ENCODE measurements at places on chromosomes 4 and X.

- no peak for DNase-seq
Observed at GRCh38 chr4:108834835-108835384, 72.1 kb upstream of the ETNPPL start.

DNA sequence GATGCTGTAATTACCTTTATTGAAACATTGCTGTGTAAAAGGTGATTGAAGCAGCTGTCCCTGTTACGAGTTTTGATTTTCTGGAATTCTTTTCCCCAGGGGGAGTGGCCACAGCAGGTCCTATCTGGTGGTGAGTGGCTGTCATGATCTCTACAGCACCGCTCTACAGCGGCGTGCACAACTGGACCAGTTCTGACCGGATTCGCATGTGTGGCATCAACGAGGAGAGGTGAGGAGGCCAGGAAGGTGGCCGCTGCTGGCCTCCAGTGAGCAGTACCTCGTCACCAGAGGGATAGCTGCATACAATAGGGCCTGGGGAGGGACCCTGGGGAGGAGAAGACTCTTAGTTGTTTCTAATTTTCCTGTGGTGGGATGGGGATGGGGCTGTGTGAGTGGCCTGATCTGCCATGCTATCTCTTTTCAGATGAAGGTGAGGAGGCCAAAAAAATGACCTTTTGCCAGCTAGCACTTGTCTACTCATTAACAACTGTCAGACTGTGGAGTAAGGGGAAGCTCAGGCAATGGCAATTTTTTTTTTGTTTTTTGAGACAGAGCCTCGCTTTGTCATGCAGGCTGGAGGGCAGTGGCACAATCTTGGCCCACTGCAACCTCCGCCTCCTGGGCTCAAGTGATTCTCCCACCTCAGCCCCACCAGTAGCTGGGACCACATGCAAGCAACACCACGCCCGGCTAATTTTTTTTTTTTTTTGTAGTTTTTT, 22.8 kb downstream of the BCORL1 start:
- DNase-seq, result no peak

GRCh38 chr4:38456096-38456495, 207.9 kb upstream of the KLF3 start:
- no peak for DNase-seq

DNA sequence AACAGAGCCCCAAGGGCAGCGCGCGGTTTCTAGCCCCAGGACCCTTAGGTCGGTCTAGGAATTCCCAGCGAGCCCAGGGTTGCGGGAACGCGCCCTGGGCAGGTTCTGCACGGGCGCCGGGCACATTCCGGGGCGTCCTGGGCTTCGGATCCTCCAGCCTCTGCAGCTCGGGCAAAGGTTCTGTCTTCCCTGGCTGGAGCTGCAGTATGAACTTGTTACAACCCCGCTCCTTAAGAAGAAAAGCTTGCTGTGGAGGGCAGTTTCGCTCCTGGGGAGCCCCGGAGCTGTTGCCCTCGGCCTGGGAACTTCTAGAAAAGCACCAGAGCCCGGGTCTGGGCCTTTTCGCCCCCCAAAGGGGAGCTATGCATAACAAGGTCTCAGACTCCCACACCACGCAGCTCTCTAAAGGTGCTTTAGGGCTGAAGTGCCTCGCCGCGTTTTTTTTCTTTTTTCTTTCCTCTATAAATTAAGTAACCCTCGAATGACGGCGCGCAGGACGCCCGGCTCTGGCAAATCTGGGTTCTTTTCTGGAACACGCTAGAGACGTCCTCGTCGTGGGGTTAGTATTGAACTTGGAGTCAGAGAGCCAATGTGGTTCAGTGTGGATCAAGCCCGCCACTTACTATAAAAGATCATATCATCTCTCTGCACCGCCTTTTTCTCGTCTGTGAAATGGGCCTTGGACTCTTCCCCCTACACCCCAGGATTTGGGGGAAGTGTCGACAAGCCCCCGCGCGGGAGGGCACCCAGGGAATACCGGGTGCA, 5.7 kb downstream of the MSX1 start:
- DNase-seq, result no peak

- no peak for DNase-seq
Observed at GRCh38 chr4:10082459-10083272, 33.9 kb downstream of the WDR1 start.

DNA sequence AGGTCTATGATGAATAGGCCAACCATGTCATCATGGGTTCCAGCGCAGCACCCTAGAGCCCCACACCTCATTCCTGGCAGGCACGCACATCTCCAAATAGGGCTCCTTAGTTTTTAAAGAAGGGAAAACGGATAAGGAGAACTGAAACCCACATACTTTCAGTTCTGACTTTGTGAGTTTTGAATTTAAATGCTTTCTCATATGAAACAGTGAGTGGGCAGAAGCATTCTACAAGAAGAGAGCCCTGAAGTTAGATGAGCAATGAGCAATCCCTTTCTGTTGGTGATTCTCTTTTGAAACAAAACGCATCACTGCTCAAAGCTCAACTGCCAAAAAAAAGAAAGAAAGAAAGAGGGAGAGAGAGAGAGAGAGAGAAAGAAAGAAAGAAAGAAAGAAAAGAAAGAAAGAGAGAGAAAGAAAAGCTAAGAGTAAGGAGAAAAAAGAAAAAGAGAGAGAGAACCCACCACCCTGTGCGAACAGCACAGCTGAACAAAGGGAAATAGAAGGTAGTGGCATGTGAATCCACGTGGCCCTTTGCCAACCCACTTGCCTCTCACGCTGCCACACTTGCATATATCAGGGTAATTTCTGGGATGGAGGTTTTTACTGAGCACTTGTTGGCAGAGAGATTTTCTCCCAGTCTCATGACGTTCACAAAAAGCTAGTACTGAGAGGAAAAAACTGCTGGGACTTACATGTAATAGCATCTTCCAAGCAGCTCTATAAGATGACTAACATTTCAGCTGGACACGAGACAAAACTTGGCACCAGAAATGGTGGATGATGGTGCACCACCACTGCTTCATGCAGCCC, 31.0 kb downstream of the TMSB4X start:
- no peak for DNase-seq

GRCh38 chrX:121256647-121257046, 209.2 kb downstream of the GLUD2 start:
- no peak for DNase-seq

DNA sequence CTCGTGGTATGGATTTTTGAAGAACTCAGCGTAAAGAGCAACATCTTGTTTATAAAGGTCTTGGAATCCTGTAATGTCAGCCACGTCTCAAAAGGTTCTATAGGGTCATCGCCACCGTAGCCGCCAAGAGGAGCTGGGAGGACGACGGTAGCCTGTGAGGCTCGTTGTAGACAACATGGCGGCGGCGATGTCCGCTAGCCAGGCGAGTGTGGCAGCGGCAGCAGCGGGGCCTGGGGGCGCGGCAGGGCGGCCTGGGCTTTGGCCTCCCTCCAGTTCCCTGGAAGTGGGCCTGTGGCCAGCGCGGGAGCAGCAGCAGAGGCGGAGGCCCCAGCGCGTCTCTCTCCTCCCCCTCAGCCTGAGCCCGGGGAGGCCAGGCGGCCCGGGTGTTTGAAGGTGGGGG, 143.5 kb upstream of the PBDC1 start:
- DNase-seq, result no peak

- no peak for DNase-seq
Observed at GRCh38 chr4:37993806-37994205, 33.6 kb downstream of the PTTG2 start.

DNA sequence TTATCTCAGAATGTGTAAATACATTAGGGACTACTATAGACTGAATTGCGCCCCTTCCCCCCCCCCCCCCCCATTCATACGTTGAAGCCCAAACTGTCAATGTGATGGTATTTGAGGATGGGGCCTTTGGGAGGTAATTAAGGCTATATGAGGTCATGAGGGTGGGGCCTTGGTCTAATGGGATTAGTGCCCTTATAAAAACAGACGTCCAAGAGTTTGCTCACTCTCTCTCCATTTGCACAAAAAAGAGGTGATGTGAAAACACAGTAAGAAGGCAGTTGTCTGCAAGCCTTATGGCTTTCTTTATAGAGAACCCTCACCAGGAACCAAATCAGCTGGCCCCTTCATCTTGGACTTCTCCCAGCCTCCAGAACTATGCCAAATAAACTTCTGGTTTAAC, 15.3 kb downstream of the SPACA5 start:
- DNase-seq, result no peak

GRCh38 chr4:77169481-77169880, 12.5 kb downstream of the CCNG2 start:
- DNase-seq, result no peak

- no peak for DNase-seq
Observed at GRCh38 chrX:109691277-109691676, 41.8 kb downstream of the ACSL4 start.

DNA sequence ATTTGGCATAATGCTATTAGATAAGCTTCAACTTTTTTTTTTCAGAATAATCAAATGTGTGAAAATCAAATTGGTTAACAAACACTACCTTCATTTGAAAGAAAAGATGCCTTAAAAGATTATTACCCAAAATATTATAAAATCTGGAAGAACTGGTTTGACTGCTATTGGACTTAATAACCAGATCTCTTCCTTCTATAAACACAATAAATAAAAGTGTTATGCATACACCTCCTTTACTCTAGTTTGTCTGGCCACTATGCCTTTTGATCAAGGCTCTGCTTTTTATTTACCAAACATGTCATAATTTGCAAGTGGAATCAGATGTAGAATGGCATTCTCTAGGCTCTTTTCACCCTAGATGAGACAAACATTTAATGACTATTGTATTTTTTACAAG, 897.3 kb upstream of the EPHA5 start:
- no peak for DNase-seq

- no peak for DNase-seq
Observed at GRCh38 chr4:117641519-117641918, 392.8 kb upstream of the NDST3 start.

DNA sequence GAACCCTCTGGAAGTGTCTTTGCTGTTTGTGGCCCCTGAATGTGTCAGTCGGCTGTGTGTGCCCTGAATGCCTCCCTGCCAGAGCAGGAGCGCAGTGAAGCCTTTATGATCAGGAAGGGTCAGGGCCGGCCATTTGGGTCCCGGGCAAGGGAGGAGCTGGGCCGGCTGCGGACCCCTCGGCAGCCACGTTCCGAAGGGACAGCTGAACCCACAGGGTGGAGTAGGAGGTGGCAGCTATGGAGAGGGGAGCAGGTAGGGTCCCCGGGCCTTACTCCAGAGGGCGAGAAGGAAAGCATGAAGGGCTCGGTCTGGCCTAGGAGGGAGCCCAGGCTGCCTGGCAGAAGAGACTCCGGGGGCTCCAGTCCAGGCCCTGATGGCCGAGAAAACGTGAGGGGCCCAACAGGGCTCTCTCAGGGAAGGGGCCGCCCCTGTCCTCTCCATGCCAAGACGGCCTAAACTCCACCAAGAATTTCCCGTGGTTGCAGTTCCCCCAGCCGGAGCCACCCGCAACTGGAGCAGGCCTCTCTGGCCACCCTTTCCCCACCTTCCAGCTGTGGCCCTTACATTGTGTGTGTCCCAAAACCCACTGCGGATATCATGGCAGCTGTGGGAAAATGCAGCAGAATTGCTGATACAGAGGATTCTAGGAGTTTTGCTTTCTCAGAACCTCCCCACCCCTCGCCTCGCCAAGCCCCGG, 182.2 kb upstream of the STK26 start:
- no peak for DNase-seq

- no peak for DNase-seq
Observed at GRCh38 chr4:182881914-182882313, 35.3 kb downstream of the DCTD start.

DNA sequence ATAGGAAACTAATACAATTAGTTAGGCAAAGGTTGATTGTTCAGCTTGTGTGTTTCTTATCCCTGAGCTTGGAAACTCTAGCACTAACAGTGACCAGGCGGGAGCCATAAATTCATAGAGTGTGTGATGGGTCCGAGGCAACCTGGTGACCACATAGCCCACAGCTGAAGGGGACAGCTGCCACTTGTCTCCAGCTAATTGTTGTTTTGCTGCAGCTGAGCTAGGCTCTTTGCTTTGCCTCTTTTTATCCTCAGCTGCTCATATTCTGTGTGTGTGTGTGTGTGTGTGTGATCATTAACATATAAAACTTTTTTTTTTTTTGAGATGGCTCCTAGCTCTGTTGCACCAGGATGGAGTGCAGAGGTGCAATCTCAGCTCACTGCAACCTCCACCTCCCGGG, 53.2 kb downstream of the DOCK11 start:
- no peak for DNase-seq

GRCh38 chrX:1185561-1185960, 26.9 kb downstream of the CRLF2 start:
- DNase-seq, result no peak

GRCh38 chrX:132467026-132467425, 21.8 kb downstream of the MBNL3 start:
- no peak for DNase-seq

DNA sequence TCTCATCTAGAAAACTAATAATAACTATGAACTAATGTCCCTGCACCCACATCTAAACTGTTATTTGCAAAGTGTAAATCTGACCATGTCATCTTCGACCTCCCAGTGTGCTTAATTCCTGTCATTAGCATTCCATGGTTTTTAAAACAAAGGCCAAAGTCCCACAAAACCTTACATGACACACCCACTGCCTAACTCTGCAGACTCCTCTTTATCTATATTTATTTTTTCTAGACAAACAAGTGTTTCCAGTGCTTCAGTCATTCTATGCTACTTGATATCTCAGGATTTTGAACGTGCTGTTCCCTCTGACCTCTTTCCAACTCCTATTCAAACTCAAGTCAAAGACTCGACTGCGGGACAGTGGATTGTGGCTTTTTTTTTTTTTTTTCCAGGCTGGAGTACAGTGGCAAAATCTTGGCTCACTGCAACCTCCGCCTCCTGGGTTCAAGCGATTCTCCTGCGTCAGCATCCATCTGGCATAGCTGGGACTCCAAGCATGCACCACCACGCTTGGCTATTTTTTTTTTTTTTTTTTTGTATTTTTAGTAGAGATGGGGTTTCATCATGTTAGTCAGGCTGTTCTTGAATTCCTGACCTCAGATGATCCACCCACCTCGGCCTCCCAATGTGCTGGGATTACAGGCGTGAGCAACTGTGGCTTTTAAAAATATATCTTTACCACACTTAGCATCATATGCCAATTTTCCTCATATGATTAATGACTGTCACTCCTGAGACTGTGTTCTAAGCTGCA, 1511.0 kb downstream of the ARAP2 start:
- no peak for DNase-seq

DNA sequence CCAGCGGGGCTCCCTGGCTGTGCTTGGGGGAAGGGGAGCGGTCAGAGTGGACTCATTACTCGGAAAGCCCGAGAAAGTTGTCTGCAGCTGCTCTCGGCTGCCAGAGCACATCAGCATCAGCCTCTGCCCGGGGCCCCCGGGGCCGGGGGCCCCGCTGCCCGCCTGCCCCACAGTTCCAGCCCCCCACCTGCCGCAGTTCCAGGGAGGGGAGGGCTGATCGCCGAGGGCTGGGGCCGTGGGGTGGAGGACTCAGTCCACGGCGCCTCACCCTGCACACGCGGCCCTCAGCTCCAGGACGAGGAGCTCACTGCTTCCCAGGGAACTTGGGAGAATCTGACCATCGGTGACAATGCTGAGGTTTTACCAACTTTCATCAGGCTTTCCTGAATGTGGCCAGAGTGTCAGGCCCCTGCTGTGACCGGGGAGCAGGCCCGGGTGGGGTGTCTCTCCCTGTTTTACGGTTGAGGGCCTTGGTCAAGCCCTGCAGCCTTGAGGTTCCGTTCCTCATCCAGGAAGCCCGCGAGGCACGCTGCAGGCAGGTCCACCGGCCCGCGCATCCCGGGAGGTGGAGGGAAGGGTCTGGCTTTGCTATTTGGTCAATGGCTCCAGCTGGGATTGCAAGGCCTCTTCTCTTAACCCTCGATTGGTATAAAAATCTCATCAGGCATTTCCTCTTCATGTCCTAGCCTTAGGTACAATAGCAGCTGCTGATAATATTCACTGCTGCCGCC, 57.2 kb downstream of the CPZ start:
- DNase-seq, result no peak
